NCI-H446 treated with DMSO at 0.1 percent for 48 hours (cell line): ENCODE measurements at places on chromosomes 16 and 17.

GRCh38 chr17:7930841-7931631 is 710 bp downstream of the TRAPPC1 start:
- no peak for DNase-seq

- no peak for DNase-seq
These were observed 3.2 kb downstream of the ZSCAN10 start for GRCh38 chr16:3095869-3096268.

DNA sequence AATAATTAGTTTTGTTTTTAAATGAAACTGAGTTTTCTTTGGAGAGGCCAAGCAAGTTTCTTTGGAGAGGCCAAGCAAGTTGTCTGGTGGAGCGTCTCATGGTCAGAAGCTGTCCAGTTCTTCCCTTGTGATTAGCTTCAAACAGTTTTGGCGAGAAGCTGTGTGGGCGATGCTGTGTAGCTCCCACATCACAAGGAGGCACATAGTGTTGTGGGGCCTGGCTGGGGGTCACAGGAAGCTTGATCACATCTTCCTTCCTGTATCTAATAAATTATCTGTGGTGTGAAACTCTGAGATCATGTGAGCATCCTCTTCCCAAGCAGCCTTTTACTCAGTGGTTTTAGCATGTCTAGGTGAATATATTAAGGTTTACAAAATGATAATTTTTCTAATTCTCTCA is 33.9 kb downstream of the SPECC1 start:
- no peak for DNase-seq

DNA sequence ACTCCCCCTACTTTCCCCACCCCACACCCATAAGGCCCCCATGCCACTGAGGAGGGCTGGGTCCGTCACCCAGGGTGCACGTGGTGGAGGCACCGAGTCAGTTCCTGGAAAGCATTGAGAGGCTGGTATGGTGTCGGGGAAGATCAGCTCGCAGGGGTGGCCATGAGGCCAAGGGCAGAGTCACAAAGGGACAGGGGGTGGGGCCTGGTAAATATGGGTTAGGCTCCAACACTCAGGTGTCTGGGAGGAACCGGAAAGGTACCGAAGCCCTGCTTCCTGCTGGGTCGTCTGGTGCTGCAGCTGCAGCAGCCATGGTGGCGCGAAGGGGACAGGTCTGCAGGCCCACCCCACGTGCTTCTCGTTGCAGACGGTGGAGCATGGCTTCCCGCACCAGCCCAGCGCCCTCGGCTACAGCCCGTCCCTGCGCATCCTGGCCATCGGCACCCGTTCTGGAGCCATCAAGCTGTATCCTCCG is 30.2 kb downstream of the LLGL2 start:
- no peak for DNase-seq

DNA sequence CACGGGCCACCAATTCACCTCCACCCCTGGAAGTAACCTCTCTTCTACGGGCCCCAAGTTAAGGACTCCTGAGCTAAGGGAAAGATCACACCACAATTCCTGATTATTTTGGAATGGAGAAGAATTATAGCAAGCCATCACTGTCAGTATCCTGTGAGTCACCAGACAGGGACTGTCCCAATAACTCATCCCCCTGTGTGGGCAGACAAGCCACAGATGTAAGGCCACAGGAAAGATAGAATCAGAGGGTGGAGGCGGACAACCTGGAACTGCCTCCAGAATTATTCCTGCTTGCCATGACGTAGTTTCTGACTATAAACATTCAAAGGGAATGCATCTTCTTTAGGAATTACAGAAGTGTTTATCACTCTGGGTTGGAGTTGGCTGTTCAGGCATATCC is 5.8 kb upstream of the MYO1D start:
- DNase-seq: no peak

DNA sequence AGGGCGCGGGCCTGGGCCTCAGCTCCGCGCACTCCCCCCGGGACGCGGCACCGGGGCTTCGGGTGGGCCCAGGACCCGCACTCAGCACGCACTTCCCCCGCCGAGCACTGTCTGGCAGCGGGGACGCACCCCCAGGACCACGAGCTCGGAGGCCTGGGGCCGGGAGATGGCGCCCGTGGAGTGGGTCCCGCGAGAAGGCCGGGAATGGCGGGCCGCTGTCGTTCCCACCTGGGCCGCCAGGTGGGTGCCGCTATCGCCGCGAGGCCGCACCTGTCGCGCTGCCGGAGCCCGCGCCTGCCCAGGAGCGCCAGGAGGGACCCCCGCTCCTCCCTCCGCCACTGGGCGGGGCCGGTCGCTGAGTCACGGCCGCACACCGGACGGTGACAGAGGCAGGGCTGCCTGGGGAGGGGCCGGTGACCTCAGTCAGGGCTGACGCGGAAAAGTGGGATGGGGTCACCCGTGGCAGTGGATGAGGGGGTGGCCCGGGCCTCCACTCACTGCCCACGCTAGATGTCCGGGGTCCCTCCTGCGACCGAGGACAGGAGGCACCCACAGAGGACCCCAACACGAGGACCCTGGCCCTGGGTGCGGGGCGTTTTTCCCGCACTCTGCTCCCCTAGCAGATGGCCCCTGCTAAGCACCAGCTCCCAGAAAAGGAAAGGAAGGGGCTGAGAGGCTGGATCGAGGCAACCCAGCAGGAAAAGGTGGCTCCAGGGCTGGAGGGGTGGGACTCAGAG is 6.9 kb upstream of the ACTG1 start:
- no peak for DNase-seq

GRCh38 chr16:12287796-12288536 is 311.4 kb downstream of the SNX29 start:
- DNase-seq: no peak

GRCh38 chr16:1746693-1747195 is 24.6 kb downstream of the NME3 start:
- no peak for DNase-seq

DNA sequence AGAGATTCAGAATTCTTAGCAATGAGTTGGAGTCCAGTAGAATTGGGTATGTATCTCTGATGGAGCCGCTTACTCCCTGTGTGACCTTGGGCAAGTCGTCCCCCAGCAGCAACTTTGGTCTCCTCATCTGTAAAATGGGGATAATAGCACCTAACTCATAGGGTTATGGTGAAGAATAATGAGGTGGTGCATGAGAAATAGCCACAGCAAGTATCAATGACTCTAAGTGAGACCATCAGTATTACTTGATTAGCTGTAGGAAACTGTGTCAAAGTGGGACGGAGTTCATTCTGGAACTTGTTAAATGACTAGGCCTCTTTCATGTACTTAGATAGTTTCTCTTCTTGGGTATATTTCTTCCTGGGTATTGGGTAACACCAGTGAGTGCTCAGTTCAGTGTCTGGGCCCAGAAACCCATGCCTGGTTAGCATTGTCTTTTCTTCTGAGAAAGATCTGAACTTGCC is 6.4 kb downstream of the PRKCB start:
- DNase-seq: no peak

- no peak for DNase-seq
These were observed 320.0 kb upstream of the PSMD7 start for GRCh38 chr16:73976644-73977043.

- no peak for DNase-seq
These were observed 3.4 kb upstream of the SSH2 start for GRCh38 chr17:29933379-29933778.

DNA sequence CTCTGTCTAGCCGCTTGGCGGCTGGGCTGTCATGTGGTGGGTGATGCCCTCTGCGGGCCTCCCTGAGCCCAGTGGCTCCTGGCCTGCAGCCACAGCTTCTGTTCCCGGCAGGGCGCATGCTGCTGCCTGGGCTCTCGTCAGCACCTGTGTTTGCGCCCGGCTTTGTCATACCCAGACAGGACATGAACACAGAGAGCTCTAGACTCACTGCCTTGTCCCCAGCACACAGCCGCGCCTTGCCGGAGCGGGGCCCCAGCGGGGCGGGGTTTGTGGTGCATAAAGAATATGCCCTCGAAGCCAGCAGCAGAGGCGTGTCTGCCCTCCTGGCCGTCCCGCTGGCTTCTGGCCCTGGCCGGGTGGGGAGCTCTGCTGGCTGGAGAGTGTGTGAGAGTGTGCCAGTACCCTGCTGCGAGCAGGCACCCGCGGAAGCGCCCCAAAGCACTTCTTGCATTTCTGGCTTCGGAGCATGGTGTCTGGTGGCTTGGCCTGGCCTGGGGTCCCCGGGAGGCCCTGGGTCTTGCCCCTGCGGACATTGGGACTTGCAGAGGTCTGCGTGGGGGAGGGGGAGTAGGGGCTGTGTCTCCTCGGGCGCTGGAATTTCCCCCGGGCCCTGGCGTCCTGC is 14.4 kb downstream of the ASPSCR1 start:
- peak; percentile 41 for DNase-seq

GRCh38 chr16:2967721-2968161 is 1.4 kb upstream of the PAQR4 start:
- DNase-seq: no peak

GRCh38 chr17:66143657-66144282 is 48.2 kb downstream of the CEP112 start:
- DNase-seq: no peak

- no peak for DNase-seq
These were observed 2.0 kb upstream of the NAE1 start for GRCh38 chr16:66832661-66833305.

GRCh38 chr17:34673516-34673915 is 94.1 kb downstream of the TMEM132E start:
- DNase-seq: no peak

DNA sequence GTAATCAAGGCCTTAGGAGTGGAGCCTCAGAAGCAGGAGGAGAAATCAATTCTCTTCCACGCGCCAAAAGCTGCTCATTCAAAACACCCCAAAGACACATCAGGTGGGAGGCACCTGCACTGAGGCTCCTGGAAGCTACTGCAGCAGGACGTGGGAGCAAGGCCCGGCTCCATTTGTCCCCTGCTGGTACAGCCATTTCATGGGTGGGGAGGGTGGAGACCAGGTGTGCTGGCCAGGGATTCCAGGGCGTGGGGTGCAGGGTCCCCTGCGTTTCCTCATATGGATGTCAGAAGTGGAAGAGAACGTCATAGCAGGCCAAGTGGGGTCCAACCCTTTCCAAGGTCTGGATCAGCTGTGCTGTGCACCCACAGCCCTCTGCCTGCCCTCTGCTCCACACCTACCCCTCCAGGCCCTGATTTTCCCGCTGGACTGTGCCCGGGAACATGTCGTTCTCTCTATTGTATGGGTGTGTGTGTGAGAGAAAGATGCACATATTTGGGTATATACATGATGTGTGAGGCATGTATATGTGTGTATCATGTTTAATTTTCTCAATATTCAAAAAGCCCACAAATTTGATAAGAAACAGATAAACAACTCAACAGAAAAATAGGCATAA is 39.2 kb upstream of the CBX4 start:
- DNase-seq: no peak

- no peak for DNase-seq
These were observed 6.0 kb downstream of the SNN start for GRCh38 chr16:11674001-11674817.

DNA sequence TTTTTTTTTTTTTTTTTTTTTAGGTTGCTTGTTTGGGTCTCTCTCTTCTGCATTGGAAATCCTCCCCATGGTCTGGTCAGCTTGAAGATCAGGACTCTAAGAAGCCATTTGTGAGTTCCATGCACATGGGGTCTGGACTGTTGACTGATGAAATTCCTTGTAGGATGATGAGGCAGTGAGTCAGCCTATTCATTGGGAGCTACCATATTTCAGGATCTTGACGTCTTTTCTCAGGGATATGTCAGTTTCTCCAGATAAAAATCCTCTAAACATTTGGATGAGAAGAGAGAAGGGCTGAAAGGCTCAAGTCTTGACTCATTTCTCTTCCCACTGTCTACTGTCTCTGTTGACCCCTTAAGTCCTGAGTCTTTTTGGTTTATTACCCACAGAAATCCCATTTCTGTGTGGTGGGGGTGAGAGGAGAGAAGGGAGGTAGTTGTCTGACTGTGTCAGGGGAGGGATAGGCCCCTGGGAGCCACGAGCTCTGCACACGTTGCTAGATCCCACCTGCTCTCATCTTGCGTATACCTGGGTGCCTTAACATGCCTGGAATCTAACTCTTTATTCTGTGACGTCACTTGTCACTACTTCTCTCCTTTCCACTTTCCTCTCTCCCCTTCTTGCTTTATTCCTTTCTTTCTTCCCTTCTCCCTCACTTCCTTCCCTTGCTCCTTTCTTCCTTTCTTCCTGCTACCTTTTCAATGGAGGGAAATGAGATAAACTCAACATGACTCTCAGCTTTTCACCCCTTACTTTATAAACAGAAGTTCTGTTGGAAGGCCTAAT is 333.1 kb upstream of the XYLT1 start:
- DNase-seq: no peak

DNA sequence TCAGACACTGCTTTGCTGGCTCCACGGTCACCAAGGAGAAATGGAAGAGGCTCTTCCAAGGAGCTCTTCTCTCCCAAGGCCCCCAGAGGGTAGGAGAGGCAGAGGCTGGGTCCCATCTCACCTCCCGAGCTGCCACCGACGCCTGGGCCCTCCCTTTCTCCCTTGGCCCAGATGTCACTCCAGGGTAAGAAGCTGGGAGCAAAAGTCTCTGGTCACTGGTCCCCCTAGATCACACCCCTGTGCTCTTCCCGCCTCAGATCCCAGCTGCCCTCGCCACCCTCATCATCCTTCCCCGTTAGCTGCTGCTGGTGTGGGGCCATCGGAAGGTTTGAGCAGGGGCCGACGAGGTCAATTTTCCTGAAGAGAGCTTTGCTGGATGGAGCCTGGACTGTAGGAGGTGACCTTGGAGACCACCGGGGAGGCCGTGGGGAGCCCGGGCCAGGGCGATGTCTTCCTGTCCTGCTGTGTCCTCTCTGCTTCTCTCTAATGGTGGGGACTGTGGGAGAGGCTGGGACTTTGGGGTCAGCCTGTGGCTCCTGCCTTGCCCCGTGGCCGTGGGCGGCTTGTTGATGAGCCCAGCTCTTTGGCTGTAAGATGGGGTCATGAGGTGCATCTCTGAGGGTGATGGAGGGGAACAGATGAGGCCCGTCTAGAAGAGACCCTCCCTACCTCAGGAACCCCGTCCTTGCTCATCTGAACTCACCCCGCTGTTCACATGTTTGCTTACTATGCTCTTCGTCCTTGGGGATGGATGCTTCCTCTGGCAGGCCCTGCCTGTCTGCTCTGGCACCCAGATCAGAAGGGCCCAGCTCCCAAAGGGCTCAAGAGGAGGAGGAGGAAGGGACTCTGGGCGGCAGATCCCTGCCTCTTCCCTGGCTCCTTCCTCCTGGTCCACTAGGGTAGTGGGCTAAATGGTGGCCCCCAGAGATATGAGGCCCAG is 11.4 kb upstream of the RHBDF2 start:
- no peak for DNase-seq

DNA sequence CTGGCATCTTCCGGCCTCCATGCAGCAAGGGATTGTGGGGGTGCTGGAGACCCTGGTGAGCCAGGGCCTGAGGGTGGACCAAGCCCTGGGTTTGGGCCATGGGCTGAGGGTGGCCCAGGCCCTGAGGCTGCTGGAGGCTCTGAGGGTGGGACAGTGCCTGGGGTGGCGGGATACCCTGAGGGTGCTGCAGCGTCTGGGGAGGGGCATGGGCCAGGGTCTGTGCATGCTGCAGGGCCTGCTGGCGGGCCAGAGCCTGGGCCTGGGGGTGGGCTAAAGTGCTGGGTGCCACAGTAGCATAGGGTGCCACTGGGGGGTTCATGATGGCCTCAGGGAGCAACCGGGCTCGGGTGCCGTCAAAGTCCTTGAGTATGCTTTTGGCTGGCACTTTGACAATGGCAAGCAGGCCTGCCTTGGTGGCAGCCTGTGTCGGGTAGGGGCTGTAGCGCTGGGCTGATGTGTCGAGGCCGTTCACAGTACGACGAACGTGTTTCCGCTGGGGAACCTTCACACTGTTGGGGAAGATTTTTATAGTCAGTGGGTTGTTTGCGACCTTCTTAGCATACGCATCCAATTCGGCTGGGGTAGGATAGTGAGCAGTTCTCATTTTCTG is 15.6 kb downstream of the TRAF4 start:
- DNase-seq: no peak

GRCh38 chr16:64455275-64455674 is 666.6 kb downstream of the CDH11 start:
- no peak for DNase-seq

GRCh38 chr17:55450232-55450825 is 28.7 kb upstream of the MMD start:
- no peak for DNase-seq
